ENCODE measurements at places on chromosomes 2 and 18. TPM values are rescaled to one million over a fixed set of nuclear protein-coding genes. Genes with fewer than 3 reads are reported as not detected.

FEV gene
- 2.9 TPM for polyA plus RNA-seq

DNA sequence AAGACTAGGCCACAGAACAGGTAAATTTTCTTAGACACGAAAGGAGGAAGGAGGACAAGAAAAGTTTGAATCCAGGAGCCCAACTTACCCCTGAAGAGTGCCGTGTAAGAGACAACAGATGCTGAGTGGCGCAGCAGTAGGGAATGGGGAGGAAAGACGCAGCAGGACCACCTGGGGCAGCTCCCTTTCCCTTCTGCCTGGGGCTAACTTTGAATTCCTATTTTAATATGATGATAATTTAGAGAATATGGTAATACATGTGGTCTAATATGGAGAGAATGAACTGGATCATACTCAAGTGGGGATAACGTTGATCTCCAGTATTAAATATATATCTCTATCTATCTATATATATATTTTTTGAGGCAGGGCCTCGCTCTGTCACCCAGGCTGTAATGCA, 69.3 kb downstream of the CLIP4 start:
- DNase-seq = no peak

DNA sequence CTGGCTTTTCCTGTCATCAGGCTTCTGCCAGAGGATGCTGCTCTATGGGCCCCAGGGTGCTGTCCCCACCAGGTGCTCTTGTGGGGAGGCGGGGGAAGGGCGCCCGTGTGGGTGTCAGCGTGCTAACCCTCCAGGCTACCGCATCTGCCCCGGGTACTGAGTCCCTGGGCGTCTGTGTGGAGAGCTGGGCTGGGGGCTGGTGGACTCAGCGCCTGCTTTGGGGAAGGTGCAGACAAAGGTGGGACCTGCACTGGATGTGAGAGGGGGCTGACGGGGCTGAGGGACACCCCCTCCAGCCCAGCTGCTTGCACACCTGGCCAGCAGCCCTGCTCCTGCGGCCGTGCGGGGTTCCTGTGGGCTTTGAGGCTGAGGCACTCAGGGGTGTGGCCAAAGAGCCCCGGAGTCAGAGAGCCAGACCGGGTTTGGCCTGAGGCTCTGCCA, 120.7 kb upstream of the PXDN start:
- no peak for DNase-seq

DNA sequence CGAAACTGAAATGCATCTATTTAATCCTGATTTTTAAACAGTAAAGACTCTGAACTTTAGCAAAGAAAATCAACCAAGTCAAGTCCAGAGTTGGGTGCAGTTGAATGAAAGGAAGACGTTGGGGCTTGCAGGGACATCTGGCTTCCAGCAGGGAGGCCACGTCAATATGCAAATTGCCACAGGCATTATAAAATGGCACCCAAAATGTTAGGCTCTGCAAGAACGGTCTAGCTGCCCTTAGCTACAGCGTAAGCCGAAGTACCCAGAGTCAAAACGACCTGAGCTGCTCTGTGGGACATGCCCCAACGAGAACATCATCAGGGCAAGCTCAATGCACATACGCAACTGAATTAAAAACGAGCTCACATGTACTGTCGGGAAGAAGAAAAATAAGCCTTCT, 30.7 kb downstream of the DOCK10 start:
- no peak for DNase-seq

FAM161A gene
- 0.54 TPM for polyA plus RNA-seq

DNA sequence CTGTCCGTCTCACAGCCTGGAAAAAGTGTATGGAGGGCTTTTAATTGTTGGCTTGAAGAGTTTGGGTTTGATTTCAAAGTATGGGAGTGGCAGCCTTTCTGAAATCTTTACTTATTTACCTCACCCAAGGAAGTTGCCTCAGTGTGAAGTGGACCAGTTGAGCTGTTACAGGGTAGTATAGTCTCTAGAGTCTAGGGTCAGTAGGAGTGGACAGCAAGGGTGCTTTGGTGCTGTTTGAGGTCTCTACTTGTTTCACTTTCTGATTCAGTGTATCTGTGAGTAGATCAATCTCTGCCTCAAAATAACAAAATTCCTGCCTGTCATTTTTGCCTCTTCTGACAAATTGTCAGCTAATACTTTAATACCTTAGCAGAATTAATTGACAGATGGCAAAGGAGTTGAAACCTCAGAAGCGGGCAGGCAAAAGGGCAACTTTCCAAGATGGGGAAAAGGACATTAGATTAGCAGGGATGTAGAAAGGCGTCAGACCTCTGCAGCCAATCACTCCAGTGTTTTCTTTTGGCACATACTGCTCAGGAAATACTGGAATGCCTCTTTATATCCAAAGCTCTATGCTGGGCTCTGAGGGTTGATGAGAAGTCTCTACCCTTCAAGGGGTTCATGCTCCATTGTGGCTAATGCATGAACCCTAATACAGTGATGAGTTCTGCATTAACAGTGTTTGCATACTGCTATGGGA, 5.9 kb downstream of the RIOK3 start:
- DNase-seq = no peak

DNA sequence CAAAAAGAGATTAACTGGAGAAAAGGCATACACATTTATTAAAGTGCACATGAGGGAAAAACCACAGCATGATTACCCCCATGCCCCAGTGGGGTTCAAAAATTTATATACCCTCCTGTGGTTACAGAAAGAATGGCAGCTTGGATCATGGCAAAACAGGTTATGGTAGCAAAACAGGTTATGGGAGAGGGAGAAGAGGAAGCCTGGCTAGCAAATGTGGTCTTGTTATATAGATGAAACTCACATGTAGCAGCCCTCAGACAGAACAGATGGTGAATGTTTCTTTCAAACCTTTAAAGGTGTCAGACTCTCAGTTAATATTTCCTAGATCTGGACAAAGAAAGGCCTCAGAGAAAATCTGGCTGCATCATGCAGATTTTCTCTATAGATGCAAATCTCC, 178.2 kb upstream of the ZC3H15 start:
- DNase-seq = no peak

- DNase-seq = no peak
Measured at GRCh38 chr2:189024901-189025618, 50.9 kb downstream of the COL3A1 start.

- no peak for DNase-seq
Measured at GRCh38 chr2:120421830-120422175, 75.9 kb downstream of the INHBB start.

- no peak for DNase-seq
Measured at GRCh38 chr2:49988276-49988675, 834.0 kb upstream of the FSHR start.

GRCh38 chr2:60472041-60472440, 81.4 kb downstream of the BCL11A start:
- DNase-seq = no peak

DNA sequence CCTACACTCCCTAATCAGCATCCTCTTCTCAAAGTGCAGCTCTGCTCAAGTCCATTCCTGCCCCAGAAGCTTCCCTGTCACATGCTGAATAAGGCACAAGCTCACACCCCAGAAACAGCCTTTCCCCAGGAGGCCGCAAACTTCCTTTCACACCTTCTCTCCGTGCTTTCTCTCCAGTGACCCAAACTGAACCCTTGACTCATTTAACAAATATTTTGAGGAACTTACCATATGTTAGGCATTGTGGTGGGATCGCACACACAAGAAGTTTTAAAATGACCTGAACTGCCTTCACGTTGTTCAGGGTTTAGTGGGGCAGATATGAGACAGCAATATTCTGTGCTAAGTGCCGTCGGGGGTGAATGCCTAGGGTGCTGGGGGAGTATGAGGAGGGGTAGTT, 161.3 kb downstream of the INSIG2 start:
- DNase-seq = no peak

DNA sequence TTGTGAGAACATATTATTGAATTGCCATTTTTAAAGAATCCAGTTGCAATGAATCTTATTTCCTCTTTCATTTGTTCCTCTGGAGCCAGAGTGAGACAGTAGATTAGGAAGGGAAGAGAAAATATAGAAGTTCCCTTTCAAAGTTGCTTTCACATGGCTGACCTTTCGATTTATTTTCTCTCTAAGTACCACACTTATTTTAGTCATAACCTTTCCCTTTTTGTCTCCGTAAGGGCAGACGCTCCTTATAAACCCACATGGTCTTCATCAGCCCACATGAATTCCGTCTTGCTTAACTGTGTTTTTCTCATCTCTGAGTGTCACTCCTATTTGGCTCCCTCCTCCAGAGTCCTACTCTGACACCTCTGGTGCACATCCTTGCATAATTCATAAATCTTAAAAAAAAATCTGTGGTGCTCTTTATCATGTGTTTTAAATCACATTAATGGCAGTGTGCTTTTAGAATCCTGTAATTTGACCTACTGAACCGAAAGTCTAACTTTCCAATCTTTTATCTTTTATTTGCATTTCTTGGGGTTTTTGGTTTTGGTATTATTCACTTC, 38.5 kb upstream of the ZNF396 start:
- no peak for DNase-seq

DNA sequence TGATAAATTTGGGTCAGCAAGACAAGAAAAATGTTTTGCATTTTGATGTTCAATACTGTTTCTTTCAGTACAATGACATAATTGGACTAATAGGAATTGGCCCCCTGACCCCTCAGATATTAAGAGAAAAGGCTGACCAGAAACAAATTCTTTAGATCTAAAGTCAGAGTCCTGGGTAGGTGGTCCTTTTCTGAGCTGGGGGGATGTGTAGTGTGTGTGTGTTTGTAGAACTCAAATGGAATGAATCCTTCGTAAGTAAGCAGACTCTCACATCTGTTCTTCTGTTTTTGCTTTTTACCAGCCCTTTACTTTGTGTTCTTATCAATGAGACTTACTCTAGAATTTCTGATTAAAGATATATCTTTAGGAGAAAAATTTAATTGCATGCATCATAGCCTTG, 327.7 kb downstream of the TGIF1 start:
- no peak for DNase-seq

DNA sequence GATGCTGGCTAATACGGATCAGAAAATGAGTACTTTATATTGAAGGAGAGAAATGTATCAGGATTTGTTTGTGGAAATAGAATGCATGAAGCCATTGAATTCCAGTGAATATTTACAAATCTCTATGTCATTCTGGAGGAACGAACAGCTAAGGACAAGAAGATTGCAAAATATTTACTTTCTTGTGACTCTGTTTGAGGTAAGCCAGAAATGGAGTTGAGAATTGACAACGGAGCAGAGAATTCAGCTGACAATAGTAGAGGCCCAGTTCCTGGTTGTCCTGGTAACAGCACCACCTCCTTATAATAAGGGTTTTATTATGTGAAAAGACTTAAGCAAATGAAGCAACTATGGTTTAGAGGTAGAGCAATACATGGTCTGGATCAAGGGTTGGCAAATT, 349.2 kb downstream of the ADCYAP1 start:
- no peak for DNase-seq

- DNase-seq = peak; percentile 66
Measured at GRCh38 chr2:147033044-147033443, 811.8 kb upstream of the ACVR2A start.

SLC35F5 gene
- polyA plus RNA-seq = 86.0 TPM

RETSAT gene
- 147 TPM for polyA plus RNA-seq

GRCh38 chr2:190802129-190802528, 78.5 kb upstream of the GLS start:
- no peak for DNase-seq

RFTN2 gene
- polyA plus RNA-seq = not detected

CFAP221 gene
- polyA plus RNA-seq = 10.3 TPM

NEUROD1 gene
- polyA plus RNA-seq = 33.6 TPM

DNA sequence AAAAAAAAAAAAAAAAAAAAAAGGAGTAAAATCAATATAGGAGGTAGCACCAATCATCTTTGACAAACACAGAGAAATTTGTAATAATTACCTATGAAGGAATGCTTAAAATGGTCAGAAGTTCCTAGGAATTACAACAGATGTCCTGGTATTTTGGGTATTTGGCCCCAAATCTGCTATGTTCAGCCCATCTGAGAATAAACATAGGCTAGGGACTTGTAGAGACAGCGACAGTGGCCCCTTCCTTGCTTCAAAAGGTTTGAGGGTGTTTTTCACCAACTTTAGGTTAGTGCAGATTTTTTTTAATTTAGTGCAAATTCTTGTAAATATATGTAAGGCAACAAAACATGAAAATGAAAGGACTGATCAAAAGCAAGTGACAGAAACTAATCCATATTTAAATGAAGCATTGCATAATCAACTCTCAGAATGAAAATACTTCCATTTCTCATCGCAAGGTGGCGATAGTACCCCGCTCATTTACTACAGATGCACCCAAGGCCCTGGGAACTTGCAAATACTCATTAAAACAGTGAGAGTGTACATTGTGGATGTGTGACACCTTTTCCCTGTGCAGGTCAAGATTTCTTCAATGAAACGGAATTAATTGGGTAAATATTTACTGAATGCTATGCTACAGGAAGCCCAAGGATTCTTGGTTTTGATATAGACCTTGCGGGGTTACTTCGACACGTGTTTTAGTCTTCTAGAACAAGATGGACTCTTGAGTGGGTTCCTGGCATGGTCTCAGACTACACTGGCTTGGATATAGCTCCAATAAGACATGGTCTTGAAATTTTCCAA, 44.6 kb downstream of the FAM124B start:
- DNase-seq = peak; percentile 80

DNA sequence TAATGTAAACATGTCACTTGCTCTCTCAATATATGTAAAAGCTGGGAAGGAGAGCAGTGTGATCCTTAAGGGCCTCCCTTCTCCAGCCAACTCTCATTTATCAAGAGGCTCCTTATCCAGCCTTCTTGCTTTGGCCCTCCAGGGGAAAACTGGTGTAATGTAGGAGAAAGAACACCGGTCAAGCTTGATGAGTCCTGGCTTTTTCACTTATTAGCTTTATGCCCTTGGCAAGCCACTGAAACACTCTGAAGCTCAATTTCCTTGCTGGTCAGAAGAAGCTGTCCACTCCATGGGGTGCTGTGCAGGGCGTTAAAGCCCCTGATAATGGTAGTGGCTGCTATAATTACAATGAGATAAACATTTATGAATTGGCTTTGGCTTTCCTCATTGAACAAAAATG, 251.2 kb upstream of the RBBP8 start:
- no peak for DNase-seq

GRCh38 chr2:74551530-74551929, 2.2 kb downstream of the LOXL3 start:
- no peak for DNase-seq

DNA sequence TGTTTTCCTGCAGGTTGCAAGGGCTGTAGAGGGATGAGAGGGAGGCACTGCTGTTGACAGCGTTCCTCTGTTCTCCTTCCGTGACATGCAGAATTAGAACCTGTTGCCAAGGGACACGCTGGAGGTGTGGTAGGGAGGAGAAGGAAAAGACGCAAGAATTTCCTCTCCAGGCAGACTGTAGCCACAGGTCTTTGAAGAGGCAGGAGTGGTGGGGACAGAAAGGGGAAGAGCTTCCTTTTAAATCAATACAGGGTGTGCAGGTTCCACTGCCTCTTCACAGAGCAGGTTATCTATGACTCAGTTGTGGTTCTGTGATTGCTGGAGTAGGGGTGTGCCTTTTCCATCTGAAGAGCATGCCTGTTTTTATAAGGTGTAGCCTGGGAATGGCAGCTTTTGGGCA, 133.0 kb downstream of the WDSUB1 start:
- peak; percentile 94 for DNase-seq
